Stimulated activated CD8-positive, alpha-beta memory T cell treated with anti-CD3 and anti-CD28 coated beads, Interleukin-7, amount 100 ng/mL, for 24 hours (primary cell): ENCODE measurements at places on chromosomes 12 and 14.

DNA sequence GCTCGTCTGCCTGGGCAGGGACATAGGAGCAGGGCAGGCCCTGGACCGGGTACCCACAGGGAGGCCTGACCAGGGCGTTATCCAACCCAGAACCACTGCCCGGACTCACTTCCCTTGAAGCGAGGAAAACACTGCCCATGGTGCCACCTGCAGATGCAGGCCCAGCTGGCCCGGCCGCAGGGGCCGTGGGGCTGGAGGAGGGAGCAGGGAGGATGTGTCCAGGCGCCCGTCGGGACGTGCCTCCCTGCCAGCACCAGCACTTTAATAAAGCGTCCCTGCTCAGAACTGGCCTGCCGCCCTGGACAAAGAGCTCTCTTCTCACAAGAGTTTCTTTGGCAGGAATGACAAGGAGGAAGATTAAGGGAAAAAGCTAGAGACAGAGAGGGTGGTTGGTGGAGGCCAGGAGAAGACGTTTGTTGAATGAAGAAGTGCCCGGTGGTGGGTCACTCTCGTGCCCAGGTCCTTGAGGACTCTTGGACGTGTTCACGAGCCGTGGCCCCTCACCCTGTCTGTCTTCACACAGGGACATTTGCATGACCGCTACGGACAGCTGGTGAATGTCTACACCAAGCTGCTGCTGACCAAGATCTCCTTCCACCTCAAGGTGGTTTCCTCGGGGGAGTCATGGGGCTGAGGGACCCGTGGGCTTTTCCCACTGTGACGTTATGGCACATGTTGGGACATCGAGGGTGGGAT is 14.2 kb downstream of the HIP1R start:
- DNase-seq = no peak

- DNase-seq = no peak
These were observed 62.0 kb upstream of the LMNTD1 start for GRCh38 chr12:25615119-25615518.

- DNase-seq = no peak
These were observed 20.1 kb upstream of the SLC6A12 start for GRCh38 chr12:234019-234418.

GRCh38 chr14:34935488-34935887 is 47.3 kb upstream of the SRP54 start:
- no peak for DNase-seq

GRCh38 chr14:105375635-105376057 is 22.7 kb upstream of the TEX22 start:
- DNase-seq = peak; percentile 17

GRCh38 chr12:103303484-103303883 is 192.3 kb downstream of the C12orf42 start:
- DNase-seq = no peak

DNA sequence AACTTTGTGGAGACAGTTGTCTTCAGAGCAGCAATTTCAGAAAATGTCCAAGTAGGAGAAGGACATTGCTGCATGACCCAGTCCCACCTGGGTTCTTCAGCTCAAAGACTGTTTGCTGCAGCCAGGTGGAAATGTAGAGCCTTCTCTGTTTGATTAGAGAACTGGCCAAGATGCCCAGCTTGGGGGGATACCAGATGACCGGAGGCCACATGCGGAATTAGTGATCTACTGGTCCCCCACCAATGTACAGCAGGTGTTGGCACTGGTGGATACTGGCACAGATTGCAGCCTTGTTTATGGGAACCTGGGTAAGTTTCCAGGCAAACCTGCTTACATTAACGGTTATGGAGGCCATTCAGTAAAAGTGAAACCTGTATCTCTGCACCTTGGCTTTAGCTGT is 555.3 kb downstream of the SLC6A15 start:
- DNase-seq = no peak

GRCh38 chr14:93126111-93126510 is 10.4 kb upstream of the ITPK1 start:
- DNase-seq = no peak

- DNase-seq = no peak
These were observed 4.4 kb downstream of the IPO8 start for GRCh38 chr12:30691122-30691879.

GRCh38 chr12:59372956-59373355 is 222.9 kb upstream of the SLC16A7 start:
- DNase-seq = no peak

- DNase-seq = no peak
These were observed 1.7 kb downstream of the HSPA2 start for GRCh38 chr14:64541972-64542835.

DNA sequence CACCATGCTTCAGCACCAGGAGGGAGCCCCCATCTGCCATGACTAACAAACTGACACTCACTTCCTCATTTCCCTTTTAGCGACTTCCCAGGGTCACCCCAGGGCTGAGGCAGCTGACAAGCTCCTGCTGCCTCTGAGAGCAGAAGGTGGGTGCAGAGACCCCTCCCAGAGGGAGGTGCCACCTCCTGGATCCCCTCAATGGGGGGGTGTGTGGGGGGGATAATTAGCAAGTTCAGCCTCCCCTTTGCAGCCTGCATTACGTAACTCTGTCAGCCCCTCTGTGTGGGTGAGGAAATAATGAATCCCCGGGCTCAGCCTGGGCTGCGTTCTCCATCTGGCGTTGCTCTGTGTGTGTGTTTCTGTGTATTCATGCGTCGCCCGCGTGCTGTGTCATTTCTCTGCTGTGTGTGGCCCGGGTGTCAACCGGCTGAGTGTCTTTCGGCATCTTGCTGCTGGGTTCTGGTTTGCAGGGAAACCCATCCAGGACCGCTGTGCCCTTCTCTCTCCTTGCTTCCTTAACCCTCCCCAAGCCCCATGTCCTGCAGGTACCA is 28.0 kb downstream of the NOS1 start:
- no peak for DNase-seq

- no peak for DNase-seq
These were observed 46.9 kb upstream of the IGF1 start for GRCh38 chr12:102527171-102527720.

GRCh38 chr12:108459149-108459548 is 55.9 kb upstream of the FICD start:
- DNase-seq = no peak

DNA sequence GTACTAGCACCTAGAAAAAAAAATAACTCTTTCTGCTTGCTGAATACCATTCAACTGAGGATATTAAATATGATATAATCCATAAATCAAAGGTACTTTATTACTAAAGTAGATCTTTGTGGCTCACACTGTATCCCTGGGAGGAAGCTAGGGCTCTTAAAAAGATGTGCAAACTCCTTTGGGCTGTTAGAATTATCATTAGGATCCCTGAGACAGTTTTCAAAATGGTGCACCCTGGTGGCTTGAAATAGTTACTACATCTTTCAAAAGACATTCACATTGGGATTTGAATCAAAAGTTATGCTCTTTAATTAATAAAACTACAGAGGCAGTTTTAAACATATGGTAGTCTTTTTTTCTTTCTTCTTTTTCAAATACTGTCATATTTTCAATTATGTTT is 228.5 kb upstream of the G2E3 start:
- DNase-seq = no peak

- DNase-seq = no peak
These were observed 281.0 kb upstream of the CRY1 start for GRCh38 chr12:107374161-107374840.

GRCh38 chr14:74459289-74459946 is 33.4 kb upstream of the SYNDIG1L start:
- peak; percentile 2 for DNase-seq

DNA sequence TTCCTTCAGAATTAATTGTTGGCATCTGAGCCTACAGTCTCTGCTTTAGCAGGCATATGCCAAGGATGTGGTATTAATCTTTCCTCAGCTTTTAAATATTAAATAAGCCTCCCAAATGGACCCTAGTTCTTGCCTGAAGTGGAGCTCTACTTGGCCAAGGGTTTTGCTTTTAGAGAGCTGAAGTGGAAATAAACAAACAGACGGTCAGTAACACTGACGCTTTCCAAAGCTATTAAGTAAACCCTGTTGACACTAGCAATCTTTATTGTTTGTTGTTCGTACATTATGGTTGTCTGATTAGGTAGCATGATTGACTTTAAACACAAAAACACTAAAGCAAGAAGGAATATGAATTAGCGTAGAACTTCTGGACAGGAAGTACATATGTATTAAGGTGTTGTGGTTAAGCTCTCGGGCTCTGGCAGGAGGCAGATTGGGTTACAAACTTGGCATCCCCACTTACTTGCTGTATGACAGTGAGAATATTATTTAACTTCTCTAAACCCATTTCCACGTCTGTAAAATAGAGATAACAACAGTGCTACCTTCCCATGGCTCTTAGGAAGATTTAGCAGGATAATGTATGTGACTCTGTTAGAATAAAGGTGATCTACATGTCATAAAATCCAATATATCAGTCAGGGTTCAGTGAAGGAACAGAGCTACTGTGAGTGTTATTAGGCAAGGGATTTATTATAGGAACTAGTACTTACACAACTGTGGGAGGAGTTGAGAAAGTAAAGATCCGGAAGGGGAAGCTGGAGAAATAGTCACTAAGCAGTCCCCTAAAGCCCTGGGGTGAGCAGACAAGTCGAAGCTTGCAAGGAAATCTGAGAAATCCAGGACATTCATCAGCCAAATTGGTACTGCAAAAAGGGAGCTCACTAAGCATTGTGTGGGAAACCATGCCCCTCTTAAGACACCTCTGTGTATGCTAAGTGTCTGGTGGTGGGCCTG is 92.2 kb upstream of the ATF7IP start:
- DNase-seq = no peak

DNA sequence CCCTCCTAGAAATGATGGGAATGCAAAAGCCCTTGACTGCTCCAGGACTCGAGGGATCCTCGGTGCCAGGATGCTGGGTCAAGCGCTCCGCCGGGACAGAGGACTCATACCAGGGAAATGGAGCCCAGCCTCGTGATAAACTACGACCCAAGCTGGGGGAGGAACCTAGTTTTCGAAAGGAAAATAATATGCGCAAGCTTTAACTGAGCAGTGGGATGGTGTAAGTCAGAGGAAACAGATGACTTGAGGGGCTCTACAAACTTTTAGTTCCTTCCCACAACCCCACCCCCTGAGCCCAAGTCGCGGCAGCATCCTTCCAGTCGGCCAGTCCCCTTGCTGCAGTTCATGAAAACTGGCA is 654 bp upstream of the SUPT16H start:
- peak; percentile 19 for DNase-seq

DNA sequence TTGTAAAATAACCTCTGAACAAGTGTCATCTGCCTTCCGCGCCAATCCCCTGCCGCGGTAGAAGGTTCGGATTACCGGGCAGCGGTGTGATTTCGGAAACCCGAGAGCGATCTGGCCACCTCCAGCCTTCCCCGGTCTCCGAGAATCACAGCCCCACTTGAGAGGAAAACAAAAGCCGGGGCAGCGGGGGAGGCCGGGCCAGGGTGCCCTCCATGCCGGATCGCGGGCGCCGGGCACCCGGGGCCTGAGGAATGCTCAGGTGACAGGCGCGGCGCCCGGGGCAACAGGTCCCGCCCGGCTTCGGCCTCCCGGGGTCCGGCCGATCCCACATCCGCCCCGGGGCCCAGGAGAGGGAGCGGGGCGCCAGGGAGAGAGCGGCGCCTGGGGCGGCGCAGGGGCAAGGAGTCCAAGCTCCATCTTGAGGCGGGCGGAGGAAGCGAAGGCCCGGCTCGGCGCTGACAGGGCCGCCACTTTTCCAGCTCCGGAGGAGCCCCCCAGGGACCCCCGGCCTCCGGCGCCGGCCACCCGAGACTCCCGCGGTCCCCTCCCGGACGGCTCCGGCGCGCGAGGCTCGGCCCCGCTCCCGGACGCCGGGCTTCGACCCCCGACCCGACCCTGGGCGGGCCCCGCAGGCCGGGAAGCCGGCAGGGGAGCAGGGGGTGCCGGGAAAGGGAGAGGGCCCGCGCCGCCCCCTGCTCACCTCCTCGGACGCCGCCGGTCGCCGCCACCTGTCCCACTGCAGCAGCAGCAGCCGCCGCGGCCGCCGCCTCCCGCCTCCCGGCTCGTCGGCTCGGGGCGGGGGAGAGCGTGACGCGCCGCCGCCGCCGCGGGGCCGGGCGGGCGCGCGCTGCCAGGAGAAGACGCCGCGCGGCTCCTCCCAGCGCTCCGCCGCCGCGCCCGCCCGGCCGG is at the start of gene CLIP1:
Gene CLIP1, minus strand, starts transcription at position 849 of the 909 bp plus-strand sequence. CDS start 42,217 bp downstream, outside the sequence.
- no peak for DNase-seq

GRCh38 chr12:72346363-72346944 is 74.3 kb downstream of the TRHDE start:
- DNase-seq = no peak

DNA sequence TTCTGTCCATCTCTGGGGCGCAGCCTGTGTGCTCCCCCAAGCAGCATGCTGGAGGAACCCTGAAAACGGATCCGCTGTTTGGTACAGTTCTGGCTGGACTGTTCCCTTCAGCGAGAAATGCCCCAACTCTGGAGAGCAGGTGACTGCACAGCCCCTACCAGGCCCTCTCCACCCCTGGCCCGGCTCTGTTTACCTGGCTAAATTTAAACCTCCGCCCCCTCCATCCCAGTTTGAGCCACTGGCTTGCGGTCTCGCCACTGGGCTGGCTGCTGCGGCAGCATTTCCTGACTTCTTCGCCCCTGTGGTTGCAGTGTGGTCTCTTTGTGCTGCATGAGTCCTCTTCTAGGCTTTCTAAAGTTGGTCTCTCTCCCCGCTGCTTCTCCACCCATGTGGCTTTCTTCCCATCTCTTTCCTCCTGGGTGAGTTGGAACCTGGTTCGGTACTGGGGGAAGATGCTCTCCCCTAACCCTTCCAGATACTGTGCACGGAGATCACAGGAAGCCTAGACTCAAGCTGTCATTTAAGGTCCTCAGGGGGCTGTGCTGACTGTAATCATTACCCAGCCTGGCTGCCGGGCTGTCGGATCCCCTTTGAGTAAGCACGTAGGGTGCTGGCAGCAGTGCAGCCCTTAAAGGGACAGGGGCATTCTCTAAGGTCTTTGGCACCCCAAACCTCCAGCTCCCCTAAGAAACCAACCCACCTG is 60.6 kb downstream of the FBXL14 start:
- no peak for DNase-seq

DNA sequence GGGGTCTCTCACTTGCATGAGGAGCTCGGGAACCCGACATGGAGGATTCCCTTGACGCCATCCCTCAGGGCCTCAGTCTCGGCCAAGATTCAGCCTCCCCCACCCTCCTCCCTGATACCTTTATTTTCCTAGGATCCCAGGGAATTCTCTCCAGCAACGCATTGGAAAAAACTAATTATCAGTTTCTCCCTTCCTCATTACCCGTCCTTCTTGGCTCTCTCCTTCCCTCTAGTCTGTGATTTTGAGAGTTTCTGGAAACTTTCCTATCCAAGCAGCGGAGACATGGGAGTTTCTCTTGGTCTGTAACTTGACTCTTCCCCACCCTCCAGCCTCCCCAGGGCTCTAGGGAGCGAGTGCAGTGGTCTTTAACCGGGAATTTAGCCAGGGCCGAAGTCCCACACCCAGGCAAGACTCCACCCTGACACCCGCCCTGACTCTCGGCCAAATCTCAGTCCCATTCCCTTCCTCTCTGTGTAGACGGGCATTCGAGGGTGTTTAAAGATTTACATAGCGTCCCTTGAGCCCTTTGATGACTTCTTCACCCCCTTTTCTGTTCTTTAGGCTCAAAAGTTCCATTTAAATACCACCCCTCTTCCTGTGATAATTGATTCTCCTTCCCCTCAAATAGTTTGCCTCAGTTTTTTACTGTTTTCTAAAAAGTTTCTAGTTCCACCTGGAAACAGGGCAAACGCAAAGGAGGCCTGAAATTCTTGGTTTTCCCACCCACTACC is 6.7 kb downstream of the HOXC5 start:
- DNase-seq = no peak

GRCh38 chr14:63543826-63544406 is 739 bp upstream of the PPP2R5E start:
- no peak for DNase-seq
